ENCODE measurements at places on chromosomes 7 and 10. TPM values are rescaled to one million over a fixed set of nuclear protein-coding genes. Genes with fewer than 3 reads are reported as not detected.

HTR7 gene
- total RNA-seq: not detected

TEX47 gene
- total RNA-seq: not detected

TMEM140 gene
- 23.6 TPM for total RNA-seq

CHST15 gene
- total RNA-seq: 2.4 TPM

SMKR1 gene
- 2.2 TPM for total RNA-seq

CUZD1 gene
- 4.6 TPM for total RNA-seq

PIP gene
- not detected for total RNA-seq

PLEKHA8 gene
- 10.4 TPM for total RNA-seq

GTPBP4 gene
- total RNA-seq: 44.9 TPM

NEBL gene
- total RNA-seq: 1.4 TPM

GRCh38 chr10:111211706-111212105, 134.9 kb downstream of the ADRA2A start:
- DNase-seq: no peak
- peaks cover 7% of the 10 kb centered on the region for H3K27me3 ChIP-seq
- H3K27ac ChIP-seq: no peak overlapping the region
- no peaks in the 10 kb centered on the region for H3K36me3 ChIP-seq
- H3K4me1 ChIP-seq: no peaks in the 10 kb centered on the region

DNA sequence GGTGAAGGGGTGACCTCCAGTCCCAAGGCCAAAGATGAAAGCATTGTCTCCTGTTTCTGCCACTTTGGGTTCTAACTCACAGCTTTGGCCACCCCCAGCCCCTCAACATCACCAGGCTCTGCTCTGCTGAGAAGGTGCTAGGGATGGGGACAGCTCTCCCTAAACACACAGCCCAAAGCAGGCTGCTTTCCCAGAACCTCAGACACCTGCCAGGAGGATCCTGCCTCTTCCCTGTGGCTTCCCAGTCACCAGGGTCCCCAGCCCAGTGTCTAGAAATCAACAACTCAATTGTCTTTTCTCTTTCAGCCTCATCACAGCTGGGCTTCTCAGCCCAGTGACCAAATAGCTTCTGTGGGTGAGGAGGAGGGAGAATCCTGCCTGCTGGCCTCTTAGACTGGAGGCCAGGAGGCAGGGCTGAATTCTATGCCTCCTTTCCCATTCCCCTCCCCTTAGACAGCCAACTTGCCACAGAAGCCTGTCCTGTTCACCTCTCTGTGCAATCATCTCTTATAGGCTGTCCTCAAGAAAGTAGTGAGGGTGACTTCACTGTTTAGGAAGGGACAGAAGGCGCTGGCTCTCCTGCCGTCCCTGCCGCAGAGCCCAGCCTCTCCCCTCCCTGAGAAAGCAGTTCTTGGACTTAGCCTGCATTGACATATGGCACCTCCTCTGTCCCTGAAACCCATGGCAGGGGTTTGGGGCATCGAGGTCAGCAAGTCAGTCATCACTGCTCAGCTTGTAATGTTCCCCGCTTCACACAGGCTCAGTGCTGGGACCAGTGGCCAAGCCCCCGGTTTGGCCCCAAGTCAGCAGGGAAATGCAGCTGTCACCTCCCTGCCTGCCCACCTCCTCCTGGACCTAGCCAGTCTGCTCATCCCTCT, 3.7 kb downstream of the FGF8 start:
- no peaks in the 10 kb centered on the region for H3K36me3 ChIP-seq
- H3K27me3 ChIP-seq: peaks cover 83% of the 10 kb centered on the region
- H3K27ac ChIP-seq: no peak overlapping the region
- H3K4me1 ChIP-seq: peaks cover 3% of the 10 kb centered on the region
- H3K4me3 ChIP-seq: no peak overlapping the region

- no peaks in the 10 kb centered on the region for H3K27me3 ChIP-seq
- H3K36me3 ChIP-seq: no peaks in the 10 kb centered on the region
- H3K4me3 ChIP-seq: no peak overlapping the region
- H3K27ac ChIP-seq: peak overlapping the region; percentile 51
- H3K4me1 ChIP-seq: no peaks in the 10 kb centered on the region
- peak; percentile 64 for DNase-seq
These were observed 75.3 kb upstream of the CC2D2B start for GRCh38 chr10:95832216-95833041.

GRCh38 chr7:15916681-15917380, 230.3 kb upstream of the MEOX2 start:
- H3K4me1 ChIP-seq: no peaks in the 10 kb centered on the region
- H3K4me3 ChIP-seq: no peak overlapping the region
- no peak for DNase-seq
- H3K36me3 ChIP-seq: no peaks in the 10 kb centered on the region
- H3K27me3 ChIP-seq: no peaks in the 10 kb centered on the region

- H3K4me1 ChIP-seq: no peaks in the 10 kb centered on the region
- H3K4me3 ChIP-seq: no peak overlapping the region
- no peak overlapping the region for H3K27ac ChIP-seq
- DNase-seq: no peak
- no peaks in the 10 kb centered on the region for H3K27me3 ChIP-seq
- H3K36me3 ChIP-seq: no peaks in the 10 kb centered on the region
These were observed 674 bp downstream of the AMZ1 start for GRCh38 chr7:2688409-2689342.

- H3K4me1 ChIP-seq: no peaks in the 10 kb centered on the region
- no peaks in the 10 kb centered on the region for H3K36me3 ChIP-seq
- no peak overlapping the region for H3K4me3 ChIP-seq
- DNase-seq: no peak
These were observed 100.1 kb upstream of the UNC5B start for GRCh38 chr10:71112138-71112785.

GRCh38 chr10:79144351-79145173, 75.8 kb downstream of the ZMIZ1 start:
- no peak overlapping the region for H3K4me3 ChIP-seq
- DNase-seq: no peak
- H3K27ac ChIP-seq: no peak overlapping the region
- H3K4me1 ChIP-seq: peaks cover 76% of the 10 kb centered on the region

- H3K27me3 ChIP-seq: peaks cover 22% of the 10 kb centered on the region
- no peak for DNase-seq
- H3K36me3 ChIP-seq: no peaks in the 10 kb centered on the region
- H3K4me3 ChIP-seq: no peak overlapping the region
- no peak overlapping the region for H3K27ac ChIP-seq
- H3K4me1 ChIP-seq: no peaks in the 10 kb centered on the region
These were observed 42.0 kb upstream of the PTF1A start for GRCh38 chr10:23150091-23150490.

- H3K27ac ChIP-seq: no peak overlapping the region
- no peak overlapping the region for H3K4me3 ChIP-seq
- no peaks in the 10 kb centered on the region for H3K4me1 ChIP-seq
These were observed 663.6 kb downstream of the GRM8 start for GRCh38 chr7:126589068-126589684.

- no peak for DNase-seq
- H3K27me3 ChIP-seq: peaks cover 9% of the 10 kb centered on the region
- no peak overlapping the region for H3K4me3 ChIP-seq
These were observed 2.6 kb downstream of the NPTX2 start for GRCh38 chr7:98619450-98620321.

DNA sequence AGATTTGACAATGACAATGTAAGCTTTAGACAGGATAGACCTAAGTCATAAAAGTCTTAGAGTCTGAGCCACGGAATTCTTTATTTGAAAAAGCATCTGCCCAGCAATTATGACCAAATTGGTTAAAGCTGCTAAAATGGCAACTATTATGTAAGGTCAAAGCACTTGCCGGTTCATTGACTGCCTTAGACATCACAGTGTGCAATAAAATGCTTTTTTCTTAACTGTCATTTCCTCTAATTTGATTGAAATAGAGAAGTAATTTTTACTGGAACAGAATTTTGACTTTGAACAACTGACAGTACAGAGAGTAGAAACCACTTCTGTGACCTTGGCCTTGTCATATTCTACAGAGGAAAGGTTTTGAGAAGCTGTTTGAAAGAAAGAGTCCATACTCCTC, 142.9 kb downstream of the THSD7A start:
- H3K4me1 ChIP-seq: no peaks in the 10 kb centered on the region
- no peaks in the 10 kb centered on the region for H3K27me3 ChIP-seq
- no peaks in the 10 kb centered on the region for H3K36me3 ChIP-seq
- no peak for DNase-seq
- no peak overlapping the region for H3K27ac ChIP-seq

DNA sequence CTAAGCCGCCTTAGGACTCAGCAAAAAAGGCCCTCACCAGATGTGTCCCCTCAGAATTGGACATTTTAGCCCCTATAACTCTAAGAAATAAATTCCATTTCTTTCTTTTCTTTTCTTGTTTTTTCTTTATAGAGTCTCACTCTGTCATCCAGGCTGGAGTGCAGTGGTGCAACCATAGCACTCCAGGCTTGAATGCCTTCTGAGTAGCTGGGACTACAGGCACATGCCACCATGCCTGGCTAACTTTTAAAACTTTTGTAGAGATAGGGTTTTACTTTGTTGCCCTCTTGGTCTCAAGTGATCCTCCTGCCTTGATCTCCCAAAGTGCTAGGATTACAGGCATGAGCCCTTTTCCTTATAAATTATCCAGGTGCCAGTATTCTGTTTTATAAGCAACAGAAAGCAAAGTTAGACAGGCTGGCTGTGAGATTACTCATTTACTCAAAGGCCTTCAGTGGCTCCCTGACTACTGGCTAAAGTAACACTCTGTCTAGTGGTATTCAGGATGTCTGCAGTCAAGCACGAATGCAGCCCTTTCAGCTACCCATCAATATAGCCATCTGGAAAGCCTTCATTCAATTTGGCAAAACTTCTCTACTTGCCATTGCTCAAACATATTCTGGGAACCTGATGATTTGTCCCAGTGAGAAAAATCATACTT, 128.6 kb downstream of the ICA1 start:
- H3K4me3 ChIP-seq: no peak overlapping the region
- H3K27me3 ChIP-seq: no peaks in the 10 kb centered on the region
- H3K4me1 ChIP-seq: peaks cover 59% of the 10 kb centered on the region
- H3K36me3 ChIP-seq: no peaks in the 10 kb centered on the region

DNA sequence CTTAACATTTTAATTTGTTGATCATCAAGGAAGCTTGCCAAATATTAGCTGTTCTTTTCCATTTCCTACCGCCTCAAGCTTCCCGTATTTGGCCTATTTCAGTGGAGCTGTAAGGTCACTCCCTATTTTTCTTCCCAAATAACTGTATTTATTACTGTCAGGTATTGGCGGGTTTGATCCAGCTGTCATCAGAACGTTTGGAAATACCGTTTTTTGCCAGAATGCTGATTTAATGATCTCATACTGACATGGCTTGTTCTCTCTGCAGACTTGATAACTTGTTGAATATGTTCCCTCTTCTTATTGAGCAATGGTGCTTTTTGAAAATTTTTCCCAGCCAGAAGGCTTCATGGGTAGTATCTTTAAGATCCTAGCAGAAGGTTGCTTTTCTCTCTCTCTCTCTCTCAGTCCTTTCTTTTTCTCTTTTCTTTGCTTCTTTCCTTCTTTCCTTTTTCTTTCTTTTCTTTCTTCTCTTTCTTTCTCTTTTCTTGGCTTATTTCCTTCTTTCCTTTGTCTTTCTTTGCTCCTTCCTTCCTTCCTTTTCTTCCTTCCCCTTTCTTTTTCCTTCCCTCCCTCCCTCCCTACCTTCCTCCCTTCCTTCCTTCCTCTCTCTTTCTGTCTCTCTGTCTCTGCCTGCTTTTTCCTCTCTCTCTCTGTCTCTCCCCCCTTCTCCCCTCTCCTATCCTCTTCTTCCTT, 42.1 kb downstream of the CUX1 start:
- H3K4me1 ChIP-seq: peaks cover 7% of the 10 kb centered on the region
- no peak overlapping the region for H3K4me3 ChIP-seq
- no peaks in the 10 kb centered on the region for H3K27me3 ChIP-seq
- H3K27ac ChIP-seq: no peak overlapping the region
- DNase-seq: no peak
- H3K36me3 ChIP-seq: no peaks in the 10 kb centered on the region

- H3K4me1 ChIP-seq: no peaks in the 10 kb centered on the region
- no peak overlapping the region for H3K27ac ChIP-seq
- H3K27me3 ChIP-seq: no peaks in the 10 kb centered on the region
These were observed 69.3 kb downstream of the HIPK2 start for GRCh38 chr7:139708541-139708940.

DNA sequence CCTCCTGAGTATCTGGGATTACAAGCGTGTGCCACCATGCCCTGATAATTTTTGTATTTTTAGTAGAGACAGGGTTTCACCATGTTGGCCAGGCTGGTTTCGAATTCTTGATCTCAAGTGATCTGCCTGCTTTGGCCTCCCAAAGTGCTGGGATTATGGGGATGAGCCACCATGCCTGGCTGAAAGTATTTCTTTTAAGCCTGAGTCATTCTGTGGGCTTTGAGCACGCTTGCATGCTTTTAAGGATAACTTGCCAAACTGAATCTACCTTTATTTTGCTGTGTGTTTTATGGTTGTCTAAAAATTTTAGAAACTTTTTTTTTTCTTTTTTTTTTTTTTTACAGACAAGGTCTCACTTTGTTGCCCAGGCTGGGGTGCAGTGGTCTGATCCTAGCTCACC, 33.2 kb downstream of the CNNM2 start:
- DNase-seq: no peak
- no peak overlapping the region for H3K4me3 ChIP-seq
- no peak overlapping the region for H3K27ac ChIP-seq
- no peaks in the 10 kb centered on the region for H3K27me3 ChIP-seq
- H3K4me1 ChIP-seq: no peaks in the 10 kb centered on the region
- no peaks in the 10 kb centered on the region for H3K36me3 ChIP-seq

DNA sequence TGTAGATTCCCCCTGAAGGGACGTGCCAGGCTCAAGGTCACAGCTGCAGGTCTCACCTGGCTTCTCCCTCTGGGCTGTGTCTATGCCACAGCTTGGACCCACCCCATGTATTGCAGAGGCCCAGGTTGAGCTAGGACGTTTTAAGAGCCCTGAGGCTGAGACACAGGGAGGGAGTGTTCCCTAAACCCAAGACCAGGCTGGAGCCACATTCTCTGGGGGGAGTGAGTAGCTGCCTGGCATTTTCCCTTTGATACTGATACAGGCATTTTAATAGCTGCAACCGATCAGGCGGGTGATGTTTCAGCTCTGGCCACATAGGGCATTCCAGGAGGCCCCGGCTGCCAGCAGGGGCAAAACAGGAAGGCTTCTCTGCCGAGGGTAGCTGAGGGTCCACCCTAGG, 13.4 kb downstream of the COL13A1 start:
- peaks cover 4% of the 10 kb centered on the region for H3K4me1 ChIP-seq
- H3K36me3 ChIP-seq: no peaks in the 10 kb centered on the region
- DNase-seq: no peak
- H3K4me3 ChIP-seq: no peak overlapping the region
- peaks cover 17% of the 10 kb centered on the region for H3K27me3 ChIP-seq
- no peak overlapping the region for H3K27ac ChIP-seq

DNA sequence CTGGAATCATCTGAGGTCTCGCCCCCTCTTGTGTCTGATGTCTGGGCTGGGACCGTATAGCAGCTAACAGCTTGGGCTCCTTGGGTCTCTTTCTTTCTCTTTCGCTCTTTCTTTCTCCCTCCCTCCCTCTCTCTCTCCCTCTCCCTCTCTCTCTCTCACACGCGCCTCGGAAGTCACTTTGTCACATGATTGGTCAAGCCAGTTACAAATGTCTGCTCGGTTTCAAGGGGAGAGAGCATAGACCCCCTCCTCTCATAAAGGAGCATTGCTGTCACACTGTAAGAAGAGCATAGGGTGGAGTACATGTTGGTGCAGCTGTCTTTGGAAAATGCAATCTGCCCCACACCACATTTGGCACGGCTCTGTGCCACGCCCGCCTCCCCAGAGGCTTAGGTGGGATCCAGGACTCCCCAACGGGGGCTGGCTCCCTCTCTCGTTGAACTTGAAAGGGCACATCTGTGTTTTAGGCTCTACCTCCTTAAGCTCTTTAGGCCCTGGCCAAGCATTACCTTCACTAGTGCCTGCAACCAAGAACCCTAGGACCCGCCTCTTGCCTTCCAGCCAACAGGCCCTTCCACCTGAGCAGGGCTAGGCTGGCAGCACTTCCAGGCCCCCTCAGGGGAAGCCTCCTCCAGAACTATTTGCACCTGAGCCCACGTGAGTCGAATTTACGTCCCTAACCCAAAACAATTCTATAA, 61.9 kb upstream of the CACUL1 start:
- H3K27me3 ChIP-seq: no peaks in the 10 kb centered on the region
- H3K36me3 ChIP-seq: no peaks in the 10 kb centered on the region
- DNase-seq: no peak
